ENCODE measurements at places on chromosomes 2 and 18. TPM values are rescaled to one million over a fixed set of nuclear protein-coding genes. Genes with fewer than 3 reads are reported as not detected.

LIMS3 gene
- 1.2 TPM for total RNA-seq

KCNG2 gene
- total RNA-seq = 0.80 TPM

TRIM43 gene
- total RNA-seq = not detected

UGT1A8 gene
- 0.26 TPM for total RNA-seq

CMPK2 gene
- 10.6 TPM for total RNA-seq

GRCh38 chr2:27729614-27730013 is 41.9 kb upstream of the MRPL33 start:
- no peaks in the 10 kb centered on the region for H3K4me1 ChIP-seq
- H3K36me3 ChIP-seq = no peaks in the 10 kb centered on the region
- DNase-seq = no peak
- H3K4me3 ChIP-seq = no peak overlapping the region
- no peaks in the 10 kb centered on the region for H3K27me3 ChIP-seq

GRCh38 chr2:28004086-28004485 is 113.6 kb downstream of the BABAM2 start:
- no peaks in the 10 kb centered on the region for H3K36me3 ChIP-seq
- no peak overlapping the region for H3K4me3 ChIP-seq
- no peaks in the 10 kb centered on the region for H3K27me3 ChIP-seq
- no peak overlapping the region for H3K27ac ChIP-seq
- DNase-seq = no peak
- H3K4me1 ChIP-seq = no peaks in the 10 kb centered on the region

- no peak overlapping the region for H3K4me3 ChIP-seq
- no peak overlapping the region for H3K27ac ChIP-seq
- H3K36me3 ChIP-seq = no peaks in the 10 kb centered on the region
- H3K4me1 ChIP-seq = no peaks in the 10 kb centered on the region
- DNase-seq = no peak
Observed at GRCh38 chr2:217125014-217125413, 265.1 kb upstream of the TNP1 start.

GRCh38 chr18:25067275-25068025 is 284.5 kb downstream of the ZNF521 start:
- no peaks in the 10 kb centered on the region for H3K27me3 ChIP-seq
- no peak for DNase-seq
- H3K4me3 ChIP-seq = no peak overlapping the region
- no peak overlapping the region for H3K27ac ChIP-seq
- peaks cover 19% of the 10 kb centered on the region for H3K4me1 ChIP-seq
- H3K36me3 ChIP-seq = no peaks in the 10 kb centered on the region

GRCh38 chr18:31819106-31819924 is 58.6 kb upstream of the SLC25A52 start:
- H3K4me1 ChIP-seq = no peaks in the 10 kb centered on the region
- H3K4me3 ChIP-seq = no peak overlapping the region
- H3K36me3 ChIP-seq = no peaks in the 10 kb centered on the region
- peak; percentile 21 for DNase-seq

DNA sequence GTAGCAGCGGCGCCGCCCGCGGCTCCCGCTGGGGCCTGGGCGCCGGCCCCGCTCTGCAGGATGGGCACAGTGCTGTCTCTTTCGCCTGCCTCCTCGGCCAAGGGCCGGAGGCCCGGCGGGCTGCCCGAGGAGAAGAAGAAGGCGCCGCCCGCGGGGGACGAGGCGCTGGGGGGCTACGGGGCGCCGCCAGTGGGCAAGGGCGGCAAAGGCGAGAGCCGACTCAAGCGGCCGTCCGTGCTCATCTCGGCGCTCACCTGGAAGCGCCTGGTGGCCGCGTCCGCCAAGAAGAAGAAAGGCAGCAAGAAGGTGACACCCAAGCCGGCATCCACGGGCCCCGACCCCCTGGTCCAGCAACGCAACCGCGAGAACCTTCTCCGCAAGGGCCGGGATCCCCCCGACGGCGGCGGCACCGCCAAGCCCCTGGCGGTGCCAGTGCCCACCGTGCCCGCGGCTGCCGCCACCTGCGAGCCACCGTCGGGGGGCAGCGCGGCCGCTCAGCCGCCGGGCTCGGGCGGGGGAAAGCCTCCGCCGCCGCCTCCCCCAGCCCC is 369 bp downstream of the CDK5R2 start:
- H3K4me1 ChIP-seq = peaks cover 3% of the 10 kb centered on the region
- no peak overlapping the region for H3K27ac ChIP-seq
- peaks cover 43% of the 10 kb centered on the region for H3K27me3 ChIP-seq
- DNase-seq = no peak
- H3K36me3 ChIP-seq = no peaks in the 10 kb centered on the region

GRCh38 chr2:220318508-220318907 is 691.1 kb downstream of the SLC4A3 start:
- H3K4me1 ChIP-seq = peaks cover 7% of the 10 kb centered on the region
- H3K4me3 ChIP-seq = no peak overlapping the region
- DNase-seq = no peak
- no peaks in the 10 kb centered on the region for H3K36me3 ChIP-seq
- no peak overlapping the region for H3K27ac ChIP-seq

DNA sequence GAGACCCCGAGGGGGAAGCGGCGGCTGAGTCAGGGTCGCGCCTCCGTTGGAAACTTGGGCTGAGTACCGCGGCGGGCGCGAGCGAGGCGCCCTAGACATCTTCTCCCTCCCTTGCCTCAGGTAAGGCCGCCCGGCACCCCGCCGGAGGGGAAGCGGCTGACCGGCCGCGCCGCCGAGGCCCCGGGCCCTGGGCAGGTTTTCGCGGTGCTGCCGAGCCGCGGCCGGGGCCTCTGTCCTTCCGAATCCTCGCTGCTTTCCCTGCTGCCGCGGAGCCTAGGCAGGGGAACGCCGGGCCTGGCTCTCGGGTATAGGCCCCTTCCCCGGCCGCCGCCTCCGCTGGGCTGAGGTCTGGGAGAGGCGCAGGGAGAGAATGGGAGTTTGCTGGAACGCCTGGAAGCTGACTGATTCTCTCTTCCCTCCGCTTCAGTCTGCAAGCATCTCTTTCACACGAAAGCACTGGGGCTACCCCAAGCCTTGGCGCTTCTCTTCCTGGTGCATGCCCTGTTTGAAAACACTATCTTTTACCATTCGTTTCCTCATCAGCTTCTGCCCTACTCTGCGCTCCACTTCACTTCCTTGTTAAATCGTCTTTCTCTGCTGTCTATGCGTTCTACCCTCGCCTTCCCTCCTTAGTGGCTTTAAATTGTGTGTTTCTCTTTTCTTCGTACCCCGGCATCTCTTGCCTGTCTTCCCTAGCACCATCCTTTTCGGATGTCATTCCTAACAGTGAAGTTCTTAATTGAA is 652 bp downstream of the PPM1B start:
- H3K27ac ChIP-seq = peak overlapping the region; percentile 94
- peak; percentile 49 for DNase-seq
- no peaks in the 10 kb centered on the region for H3K36me3 ChIP-seq
- H3K27me3 ChIP-seq = no peaks in the 10 kb centered on the region

DNA sequence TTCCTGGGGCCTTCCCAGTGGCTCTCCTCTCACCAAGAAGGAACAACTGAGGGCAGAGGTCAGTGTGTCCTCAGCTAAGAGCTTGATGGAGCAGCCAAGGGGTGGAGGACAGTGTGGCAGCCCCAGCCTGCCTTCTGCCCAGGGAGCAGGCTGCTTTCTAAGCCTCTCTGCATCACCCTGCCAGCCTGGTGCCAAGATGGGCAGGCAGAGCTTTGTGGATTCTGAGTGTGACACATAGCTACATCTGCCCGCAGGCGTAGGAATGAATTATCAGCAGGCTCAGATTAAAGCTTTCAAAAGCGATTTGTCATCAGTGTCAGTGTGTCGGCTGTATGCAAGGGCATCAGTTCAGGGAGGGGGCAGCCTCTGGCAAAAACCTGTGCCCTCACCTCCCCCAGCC is 8.7 kb downstream of the MAL start:
- H3K27ac ChIP-seq = no peak overlapping the region
- no peaks in the 10 kb centered on the region for H3K36me3 ChIP-seq
- DNase-seq = no peak
- no peaks in the 10 kb centered on the region for H3K4me1 ChIP-seq
- no peak overlapping the region for H3K4me3 ChIP-seq

DNA sequence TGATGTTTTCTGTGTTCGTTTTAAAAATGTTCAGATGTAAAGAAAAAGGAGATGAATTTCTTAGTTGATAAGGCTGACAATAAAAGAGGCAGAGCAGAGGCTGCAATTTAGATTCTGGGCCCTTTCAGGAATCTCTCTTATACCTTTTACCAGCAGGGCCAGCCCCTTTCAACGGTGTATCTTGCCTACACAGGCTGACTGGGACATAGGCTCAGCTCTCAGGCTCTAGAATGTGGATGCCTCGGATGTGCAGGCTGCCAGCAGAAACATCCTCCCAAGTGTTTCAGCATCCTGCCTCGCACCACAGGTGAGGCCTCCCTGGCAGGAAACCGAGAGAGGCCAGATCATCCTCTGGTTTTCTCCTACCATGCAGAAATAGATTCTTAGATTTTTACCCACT is 3.4 kb downstream of the C2orf80 start:
- H3K4me1 ChIP-seq = no peaks in the 10 kb centered on the region
- no peak overlapping the region for H3K27ac ChIP-seq
- H3K4me3 ChIP-seq = no peak overlapping the region

- no peaks in the 10 kb centered on the region for H3K36me3 ChIP-seq
- H3K27me3 ChIP-seq = no peaks in the 10 kb centered on the region
- H3K4me3 ChIP-seq = no peak overlapping the region
Observed at GRCh38 chr2:105842555-105842954, 97.8 kb downstream of the NCK2 start.

DNA sequence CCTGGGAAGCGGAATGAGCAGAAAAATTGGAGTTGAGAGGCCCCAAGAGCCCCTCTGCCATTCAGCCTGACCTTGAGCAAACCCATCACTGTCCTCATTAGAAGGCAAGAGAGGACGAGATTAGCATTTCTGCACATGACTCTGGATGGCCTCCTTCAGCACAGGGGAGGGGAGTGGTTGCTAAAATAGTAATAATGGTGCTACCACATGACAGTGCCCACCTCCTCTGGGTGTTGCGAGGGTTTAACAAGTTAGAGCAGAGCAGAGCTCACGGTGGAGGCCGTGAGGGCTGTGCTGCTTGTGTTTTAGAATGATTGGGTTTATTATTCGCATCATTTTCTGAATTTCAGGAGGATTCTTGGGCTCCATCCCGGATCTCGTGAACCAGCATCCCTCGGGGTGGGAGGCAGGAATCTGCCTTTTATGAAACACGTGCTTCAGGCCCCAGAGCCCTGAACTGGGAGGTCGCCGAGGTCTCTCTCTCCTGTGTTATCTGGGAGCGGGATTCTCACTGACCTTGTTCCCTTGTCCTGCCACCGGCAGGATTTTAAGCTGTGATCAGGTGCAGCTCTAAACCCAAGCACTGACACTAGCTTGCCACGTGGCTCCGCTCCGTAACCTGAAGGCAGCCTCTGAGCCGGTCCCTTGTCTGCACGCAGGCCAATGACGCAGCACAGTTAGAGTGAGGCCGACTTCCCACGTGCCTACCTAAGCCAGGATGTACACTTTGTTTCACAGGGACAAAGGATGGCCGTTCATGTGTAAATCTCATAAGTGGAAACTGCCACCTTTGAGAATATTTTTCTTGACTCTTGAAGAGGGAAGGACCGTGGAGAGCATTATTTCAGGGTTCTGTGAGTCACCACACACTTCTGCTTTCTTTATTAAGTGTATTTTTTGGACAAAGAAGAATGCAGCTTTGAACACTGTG is 142.3 kb downstream of the ACOXL start:
- no peaks in the 10 kb centered on the region for H3K36me3 ChIP-seq
- H3K4me3 ChIP-seq = no peak overlapping the region
- no peak for DNase-seq
- no peaks in the 10 kb centered on the region for H3K4me1 ChIP-seq
- H3K27ac ChIP-seq = no peak overlapping the region
- H3K27me3 ChIP-seq = no peaks in the 10 kb centered on the region

DNA sequence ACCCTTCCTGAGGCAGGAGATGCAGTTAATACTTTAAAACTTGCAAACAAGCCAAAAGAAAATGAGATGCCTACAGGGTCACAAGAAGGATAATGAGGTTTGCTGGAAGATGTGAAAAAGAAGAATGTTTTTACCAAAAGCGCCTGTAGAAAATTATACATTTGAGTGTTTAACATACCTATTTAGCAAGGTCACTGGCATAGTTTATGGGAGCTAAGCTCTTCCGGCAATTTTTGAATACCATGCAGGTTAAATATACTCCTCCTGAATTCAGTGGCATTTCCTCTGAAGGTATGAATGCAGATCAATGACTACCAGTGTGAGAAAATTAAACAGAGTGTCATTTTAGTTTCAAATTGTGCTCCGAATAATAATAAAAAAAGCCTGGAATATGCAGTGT is 21.2 kb upstream of the MAP3K20 start:
- H3K27ac ChIP-seq = no peak overlapping the region
- no peaks in the 10 kb centered on the region for H3K36me3 ChIP-seq
- no peak for DNase-seq
- peaks cover 3% of the 10 kb centered on the region for H3K4me1 ChIP-seq
- no peak overlapping the region for H3K4me3 ChIP-seq

Data from lung (tissue), 17 donors.